Sciatic nerve (tissue), 2 donors: ENCODE measurements at places on chromosomes 11 and 22. TPM values are rescaled to one million over a fixed set of nuclear protein-coding genes. Genes with fewer than 3 reads are reported as not detected.

DNA sequence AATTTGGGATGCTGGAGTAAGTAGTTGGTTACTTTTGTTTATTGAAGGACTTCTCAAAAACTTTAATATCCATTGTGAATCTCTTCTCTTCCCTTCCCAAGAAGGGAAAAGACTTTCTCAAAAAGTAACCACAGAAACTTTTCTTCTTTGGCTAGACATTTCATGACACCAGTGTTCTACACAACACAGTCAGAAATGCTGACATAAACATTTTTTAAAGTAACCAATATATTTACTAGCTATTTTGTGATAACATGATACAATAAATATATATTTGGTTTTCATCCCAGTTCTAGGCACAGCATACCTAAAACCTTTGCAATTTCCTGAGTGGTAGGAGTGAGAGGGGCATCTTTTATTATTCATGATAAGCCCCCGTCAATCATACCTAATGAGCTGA lies 47.8 kb downstream of the FAM118A start:
- no peak for DNase-seq

DNA sequence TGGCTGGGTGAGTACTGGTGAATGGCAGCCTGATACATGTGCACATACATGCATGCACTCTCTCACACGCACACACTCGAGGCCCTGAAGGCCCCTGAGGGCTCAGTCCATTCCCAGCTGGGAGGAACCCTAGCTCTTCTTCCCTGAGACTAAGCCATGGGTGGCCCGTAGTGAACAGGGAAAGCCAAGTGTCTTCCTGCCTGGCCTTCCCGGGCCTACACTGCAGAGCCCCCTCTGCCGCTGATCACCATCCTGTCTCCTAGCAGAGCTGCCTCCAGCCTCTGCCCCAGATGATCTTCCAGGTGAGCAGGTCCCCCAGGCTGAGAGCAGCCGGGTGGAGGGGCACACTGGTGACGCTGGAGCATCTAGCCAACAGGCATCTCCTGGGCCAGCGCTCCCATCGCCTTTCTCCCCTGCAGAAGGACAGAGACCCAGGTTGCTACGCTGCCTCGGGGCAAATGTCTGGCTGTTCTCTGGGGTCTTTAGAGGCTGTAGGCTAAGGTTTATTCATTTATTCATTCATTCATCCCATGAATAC lies 57.3 kb downstream of the CD82 start:
- peak; percentile 48 for DNase-seq

AIFM3 gene
- total RNA-seq, result 2.1 TPM

DNA sequence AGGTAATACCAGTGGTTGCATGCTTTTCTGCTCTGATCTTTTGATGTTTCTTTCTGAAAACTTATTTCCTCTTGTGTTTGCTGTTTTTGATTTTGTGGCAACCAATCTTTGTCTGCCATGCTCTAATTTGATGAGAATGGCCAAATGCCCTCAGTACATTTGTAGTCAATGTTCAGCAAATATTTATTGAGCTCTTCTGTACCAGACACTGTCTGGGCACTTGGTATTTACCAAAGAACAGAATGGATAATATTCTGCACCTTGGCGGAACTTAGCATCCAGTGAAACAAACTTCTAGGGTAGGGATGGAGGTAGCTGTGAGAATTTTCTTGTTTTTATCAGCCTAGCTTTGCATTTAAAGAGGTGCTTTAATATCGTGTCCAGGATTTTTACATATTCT lies 19.6 kb downstream of the PPP6R3 start:
- no peak for DNase-seq

CRYBB3 gene
- not detected for total RNA-seq

DNA sequence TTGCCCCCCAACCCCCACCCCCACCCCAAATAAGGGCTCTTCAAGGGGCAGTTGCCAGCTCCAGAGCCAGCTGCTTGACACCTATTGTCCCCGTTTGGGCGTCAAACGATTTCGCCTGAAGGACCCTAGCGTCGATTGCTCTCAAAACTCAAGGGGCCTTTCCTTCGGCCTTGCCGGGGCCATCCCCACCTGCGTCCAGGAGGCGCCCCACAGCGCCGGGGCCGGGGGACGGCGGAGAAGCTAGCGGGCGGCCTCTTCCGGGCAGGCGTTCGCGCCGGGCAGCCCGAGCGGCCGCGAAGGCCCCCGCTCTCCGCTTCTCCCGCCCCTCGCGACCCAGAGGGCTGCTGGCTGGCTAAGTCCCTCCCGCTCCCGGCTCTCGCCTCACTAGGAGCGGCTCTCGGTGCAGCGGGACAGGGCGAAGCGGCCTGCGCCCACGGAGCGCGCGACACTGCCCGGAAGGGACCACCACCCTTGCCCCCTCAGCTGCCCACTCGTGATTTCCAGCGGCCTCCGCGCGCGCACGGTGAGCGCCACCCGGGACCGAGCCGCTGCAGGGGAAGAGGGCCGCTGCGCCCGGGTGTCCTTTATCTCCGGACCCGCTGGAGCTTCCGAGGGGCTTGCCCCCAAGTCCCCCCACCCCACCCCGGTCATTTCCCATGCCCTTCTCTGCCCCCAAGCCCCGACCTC lies at the start of gene CAPRIN1:
Gene CAPRIN1 (plus strand): TSS at position 383 of the 687 bp plus-strand sequence. CDS start 690 bp downstream, outside the sequence.
- peak; percentile 91 for DNase-seq

CCDC116 gene
- 0.89 TPM for total RNA-seq

GRCh38 chr11:109728056-109728455 lies 306.1 kb downstream of the C11orf87 start:
- DNase-seq, result no peak

FOLR1 gene
- total RNA-seq, result 1.2 TPM

SLCO2B1 gene
- 81.1 TPM for total RNA-seq

LMF2 gene
- total RNA-seq, result 48.4 TPM

SCGB1A1 gene
- total RNA-seq, result 3.5 TPM

DNA sequence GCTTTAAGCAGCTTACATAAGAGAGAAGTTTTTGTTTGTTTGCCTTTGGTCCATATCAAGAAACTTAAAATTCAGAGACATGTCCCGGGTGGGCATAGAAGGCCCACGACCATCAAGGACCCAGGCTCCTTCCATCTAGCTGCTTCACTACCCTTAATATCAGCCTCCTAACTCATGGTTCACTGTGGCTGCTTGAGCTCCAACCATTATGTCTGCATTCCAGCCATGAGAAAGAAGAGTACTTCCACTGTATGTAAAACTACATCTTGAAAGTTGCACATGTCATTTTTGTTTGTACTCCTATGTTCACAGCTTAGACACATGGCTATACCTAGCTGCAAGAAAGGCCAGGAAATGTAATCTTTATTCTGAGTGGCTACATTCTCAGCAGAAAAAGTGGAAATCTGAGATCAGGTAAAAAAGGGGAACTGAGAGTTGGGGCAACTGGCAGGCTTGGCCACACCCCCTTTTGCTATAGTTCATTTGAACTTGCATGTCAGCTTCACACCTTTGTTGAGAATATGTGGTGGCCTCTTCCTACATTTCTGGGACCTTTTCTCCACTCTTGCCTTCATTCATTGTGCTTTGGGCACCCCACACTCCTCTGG lies 81.3 kb upstream of the TP53I11 start:
- no peak for DNase-seq

NCF4 gene
- total RNA-seq, result 30.4 TPM

- DNase-seq, result no peak
These were observed 559.1 kb downstream of the FAM181B start for GRCh38 chr11:82174610-82175009.

- DNase-seq, result no peak
These were observed 14.5 kb downstream of the MYEOV start for GRCh38 chr11:69308491-69308911.

- DNase-seq, result peak; percentile 98
These were observed at the start of gene TNKS1BP1 for GRCh38 chr11:57324886-57325734. TSS of gene TNKS1BP1 (minus strand) at chr11:57324952. CDS start at chr11:57321885, 3,067 bp downstream.

- DNase-seq, result no peak
These were observed 16.8 kb upstream of the ACCSL start for GRCh38 chr11:44030996-44031395.

GRCh38 chr22:50529897-50530579 lies at the start of gene TYMP:
TSS of gene TYMP (minus strand) at chr22:50530012. CDS start at chr22:50529709, 303 bp downstream.
- peak; percentile 89 for DNase-seq

INCENP gene
- 19.4 TPM for total RNA-seq

- no peak for DNase-seq
These were observed 191.1 kb downstream of the GRIK4 start for GRCh38 chr11:120702656-120703055.

GRCh38 chr11:134139873-134140331 lies 71.0 kb downstream of the JAM3 start:
- DNase-seq, result peak; percentile 74

GRCh38 chr22:22181341-22181850 lies 63.2 kb upstream of the VPREB1 start:
- no peak for DNase-seq

GRCh38 chr11:122843281-122844141 lies 5.2 kb downstream of the CRTAM start:
- DNase-seq, result no peak

MRGPRX3 gene
- not detected for total RNA-seq

DNA sequence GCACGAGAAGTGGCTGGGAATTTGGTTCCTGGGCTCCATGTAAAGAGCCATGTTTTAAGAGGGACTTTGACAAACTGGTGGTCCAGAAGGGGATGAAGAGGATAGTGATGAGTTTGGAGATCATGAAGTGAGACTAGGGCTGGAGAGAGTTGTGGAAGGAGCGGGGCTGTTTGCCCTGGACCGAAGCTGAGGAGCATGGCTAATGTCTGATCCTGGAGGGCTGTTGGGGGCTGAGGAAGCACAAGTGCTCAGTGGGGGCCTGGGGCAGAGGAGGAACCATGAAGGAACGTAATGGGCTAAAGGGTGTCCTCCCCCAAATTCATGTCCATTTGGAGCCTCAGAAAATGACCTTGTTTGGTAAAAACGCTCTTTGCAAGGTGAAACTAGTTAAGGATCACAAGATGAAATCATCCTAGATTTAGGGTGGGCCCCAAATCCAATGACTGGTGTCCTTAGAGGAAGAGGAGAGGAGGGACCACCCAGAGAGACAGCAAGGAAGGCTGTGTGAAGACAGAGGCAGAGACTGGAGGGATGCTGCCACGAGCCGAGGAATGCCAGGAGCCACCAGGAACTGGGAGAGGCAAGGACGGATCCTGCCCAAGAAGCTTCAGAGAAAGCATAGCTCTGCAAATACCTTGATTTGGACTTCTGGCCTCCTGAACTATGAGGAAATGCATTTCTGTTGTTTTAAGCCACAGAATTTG lies 107.3 kb upstream of the LMO1 start:
- no peak for DNase-seq

APOL6 gene
- 16.4 TPM for total RNA-seq

- DNase-seq, result no peak
These were observed 19.8 kb downstream of the SLCO2B1 start for GRCh38 chr11:75170516-75171201.

DNA sequence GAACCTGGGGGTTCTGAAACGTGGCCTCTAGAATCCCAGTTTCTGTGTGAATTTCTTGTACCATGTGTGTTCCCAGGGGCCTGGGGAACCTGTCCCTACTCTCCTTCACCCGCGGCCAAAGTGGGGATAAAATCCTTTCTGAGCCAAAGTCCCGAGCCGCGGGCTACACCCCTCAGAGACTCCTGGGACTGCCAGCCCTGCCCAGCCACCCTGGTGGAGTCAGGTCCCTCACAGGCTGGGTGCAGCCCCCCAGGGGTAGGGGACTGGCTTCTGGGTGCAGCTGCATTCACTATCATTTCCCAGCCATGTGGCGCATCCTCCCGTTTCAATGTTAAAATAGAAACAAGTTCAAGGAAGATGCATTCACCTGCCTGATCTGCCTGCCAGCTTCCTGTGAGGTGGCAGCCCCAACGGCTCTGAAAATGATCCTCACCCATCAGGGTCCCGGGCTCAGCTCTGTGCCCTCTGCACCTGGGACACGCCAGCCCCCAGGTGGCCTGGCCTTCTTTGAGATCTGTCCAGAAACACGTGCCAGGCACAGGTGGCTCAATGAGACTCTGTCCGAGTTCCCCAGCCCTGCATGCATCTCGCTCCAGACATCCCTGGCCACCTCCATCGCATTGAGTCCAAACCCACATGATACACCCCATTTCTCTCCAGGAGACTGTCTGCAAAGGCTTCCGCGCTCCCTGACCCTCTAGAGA lies 338.8 kb downstream of the CTTN start:
- no peak for DNase-seq

- no peak for DNase-seq
These were observed 34.1 kb downstream of the HORMAD2 start for GRCh38 chr22:30114361-30114760.

DNA sequence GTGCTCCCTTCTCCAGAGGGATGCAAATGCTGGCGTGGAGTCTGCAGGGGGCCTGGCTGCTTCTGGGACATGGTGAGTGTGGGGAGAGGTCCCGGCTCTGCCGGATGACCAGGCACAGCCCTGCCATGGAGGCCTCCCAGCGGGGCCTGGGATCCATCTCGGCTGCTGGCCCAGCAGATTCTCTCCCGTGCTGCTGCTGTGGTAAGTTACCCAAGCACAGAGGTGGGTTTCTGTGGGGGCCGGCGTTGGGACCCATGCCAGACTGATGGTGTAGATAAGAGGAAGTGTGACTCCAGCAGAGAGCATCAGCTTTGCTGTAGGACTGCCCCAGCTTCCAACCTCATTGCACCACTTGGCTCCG lies 147.5 kb upstream of the B3GAT1 start:
- peak; percentile 34 for DNase-seq

DNA sequence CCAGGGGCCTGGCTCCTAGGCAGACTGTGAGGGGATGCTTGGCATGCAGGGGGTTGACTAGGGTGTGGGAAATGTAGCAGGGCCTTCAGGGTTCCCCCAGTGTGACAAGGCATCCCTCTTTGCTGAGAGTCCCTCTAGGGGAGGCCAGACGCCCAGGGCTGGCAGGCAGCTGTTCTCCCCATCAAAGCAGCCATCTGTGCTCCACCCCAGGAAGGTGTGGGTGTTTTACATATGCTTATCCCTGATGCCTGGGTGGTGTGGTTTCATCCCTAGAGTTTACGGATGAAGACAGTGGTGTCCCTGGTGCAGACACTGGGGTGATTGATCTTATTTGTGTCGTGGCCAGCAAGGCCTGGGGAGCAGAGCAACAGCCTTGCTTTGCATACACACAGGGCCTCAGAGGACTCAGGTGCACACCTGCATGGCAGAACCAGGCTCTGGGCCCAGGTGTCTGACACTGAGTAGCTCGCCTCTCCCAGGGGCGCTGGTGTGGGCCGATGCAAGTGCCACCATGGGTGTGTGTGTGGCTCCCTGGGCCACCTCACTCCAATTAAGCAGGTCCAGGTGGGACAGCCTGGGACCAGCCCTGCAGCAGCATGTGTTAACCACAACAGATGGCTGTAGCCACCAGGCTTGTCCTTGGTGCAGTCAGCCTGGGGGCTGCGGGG lies 74.2 kb downstream of the MED15 start:
- DNase-seq, result no peak

- no peak for DNase-seq
These were observed 78.4 kb downstream of the C2CD3 start for GRCh38 chr11:74092425-74092824.

DNA sequence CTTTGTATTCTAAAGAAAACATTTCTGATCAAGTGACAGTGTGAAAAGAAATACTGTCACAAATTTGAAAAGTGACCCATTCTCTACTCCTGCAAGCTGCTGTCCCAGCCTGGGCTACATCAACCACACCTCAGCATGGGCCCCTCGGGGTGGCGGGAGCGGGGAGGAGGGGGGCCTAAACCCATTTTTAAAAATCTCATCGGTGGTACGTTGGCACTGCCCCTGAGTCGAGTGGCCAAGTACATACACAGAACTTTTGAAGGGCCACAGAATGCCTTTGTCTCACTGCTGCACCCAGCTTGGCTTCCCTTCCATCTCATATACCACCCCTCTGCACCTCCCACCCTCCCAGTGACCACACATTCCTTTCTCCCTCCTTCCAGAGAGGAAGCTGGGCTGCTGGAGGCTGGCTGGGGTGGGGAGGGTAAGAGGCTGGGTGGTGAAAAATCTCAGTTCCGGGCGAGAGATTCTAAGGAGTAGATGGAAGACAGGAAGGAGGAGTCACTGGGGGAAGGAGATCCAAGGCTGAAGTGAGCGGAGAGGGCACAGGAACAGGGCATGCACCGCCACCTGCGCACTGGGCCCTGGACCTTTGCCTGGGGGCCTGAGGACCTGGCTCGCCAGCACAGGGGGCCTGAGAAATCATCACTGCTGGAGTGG lies 21.1 kb downstream of the FXYD6 start:
- peak; percentile 53 for DNase-seq
